Stimulated activated CD4-positive, alpha-beta T cell treated with anti-CD3 and anti-CD28 coated beads, TNF-alpha, amount 100 ng/mL, for 24 hours (primary cell): ENCODE measurements at places on chromosomes 1 and 21.

DNA sequence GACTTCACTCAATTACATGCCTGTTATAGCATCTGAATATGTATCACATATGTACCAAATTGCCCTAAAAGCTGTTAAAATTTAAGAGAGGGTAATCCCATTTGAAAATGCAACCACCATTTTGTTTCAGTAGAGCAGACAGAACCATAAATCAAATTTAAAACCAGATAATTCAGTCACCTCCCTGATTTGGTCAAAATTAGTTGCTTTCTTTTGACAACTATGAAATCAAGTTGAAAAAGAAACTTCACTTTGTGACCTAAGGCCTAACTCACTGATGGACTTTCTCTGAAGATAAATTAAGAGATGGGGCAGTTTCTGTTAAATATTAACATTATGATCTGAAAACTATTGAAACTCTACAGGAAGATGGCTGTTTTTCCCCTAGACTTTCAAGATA, 6.7 kb downstream of the GORAB start:
- no peak for DNase-seq

DNA sequence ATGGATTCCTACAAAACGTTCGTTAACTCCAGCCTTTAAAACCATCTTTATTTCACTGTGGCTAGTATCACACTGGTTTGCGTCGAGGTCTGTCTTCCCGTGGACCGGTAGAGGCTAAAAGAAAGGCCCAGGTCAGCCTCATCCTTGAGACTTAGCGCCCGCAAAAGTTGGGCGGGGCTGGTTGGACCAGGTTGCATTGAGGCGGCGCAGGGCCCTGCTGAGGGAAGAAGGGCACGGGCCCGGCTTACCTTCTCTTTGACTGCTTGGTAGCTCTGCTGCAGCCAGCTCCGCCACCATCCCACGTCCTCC, 455 bp downstream of the BSDC1 start:
- peak; percentile 14 for DNase-seq

DNA sequence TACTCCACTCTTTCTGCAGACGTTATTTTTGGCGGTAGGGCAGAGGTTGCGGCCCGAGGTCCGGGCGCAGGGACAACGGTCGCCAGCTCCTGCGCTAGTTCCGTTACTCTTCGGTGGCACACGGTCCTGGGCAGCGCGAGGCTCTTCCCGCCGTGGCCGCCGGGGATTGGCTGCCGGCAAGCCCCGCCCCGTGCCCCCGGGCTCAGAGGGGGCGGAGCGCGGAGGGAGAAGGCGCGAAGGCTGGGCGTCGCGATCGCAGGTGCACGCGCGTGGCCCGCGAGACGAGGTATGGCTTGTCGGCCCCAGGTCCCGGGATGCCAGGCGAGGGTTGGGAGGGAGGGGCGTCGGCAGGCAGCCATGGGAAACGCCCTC, 518 bp upstream of the SHE start:
- DNase-seq = no peak

DNA sequence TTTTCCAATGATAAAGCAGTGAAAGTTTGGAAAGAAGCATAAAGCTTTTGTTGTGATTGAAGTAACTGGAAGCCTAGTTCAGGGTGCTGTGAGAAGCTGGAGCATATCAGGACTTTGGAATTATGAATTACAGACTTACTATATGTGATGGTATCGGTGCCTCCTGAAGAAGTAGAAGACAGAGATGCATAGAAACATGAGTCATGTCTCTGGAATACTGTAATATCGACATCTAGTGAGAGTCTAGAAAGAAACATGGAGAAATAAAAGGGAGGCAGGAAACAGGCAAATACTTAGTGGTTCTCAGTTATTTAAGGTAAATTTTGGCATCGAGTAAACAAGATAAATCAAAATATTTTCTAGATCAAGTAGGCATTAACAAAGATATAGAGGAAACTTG, 103.0 kb downstream of the CAMTA1 start:
- DNase-seq = no peak

DNA sequence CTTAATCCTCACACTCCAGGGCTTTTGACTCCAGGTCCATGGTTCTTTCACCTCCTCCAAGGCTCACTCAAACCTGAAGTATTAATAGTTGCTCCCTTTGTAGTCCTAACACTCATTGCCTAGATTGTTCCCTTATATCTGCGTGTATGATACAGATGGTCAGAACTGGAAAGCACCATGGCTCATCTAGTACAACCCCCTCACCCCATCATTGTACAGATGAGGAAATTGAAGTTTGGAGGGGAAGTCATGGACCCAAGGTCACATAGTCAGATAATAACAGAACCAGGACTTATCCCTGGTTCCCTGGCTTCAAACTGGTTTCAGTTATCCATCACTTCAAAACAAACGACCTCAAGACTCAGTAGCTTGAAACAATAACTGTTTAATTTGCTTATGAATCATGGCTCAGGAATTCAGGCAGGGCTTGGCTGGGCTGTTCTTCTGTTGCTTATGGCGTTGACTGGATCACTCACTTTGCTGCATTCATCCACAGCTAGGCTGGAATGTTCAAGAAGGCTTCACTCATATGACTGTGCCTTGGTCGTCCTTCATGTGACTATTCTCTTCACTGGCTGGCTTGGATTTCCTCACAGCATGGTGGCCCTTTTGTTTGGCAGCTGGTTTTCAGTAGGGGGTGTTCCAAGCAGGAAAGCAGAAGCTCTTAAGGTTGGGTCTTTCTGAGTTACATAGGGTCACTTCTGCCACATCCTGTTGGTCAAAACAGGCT, 5.0 kb downstream of the NOS1AP start:
- DNase-seq = no peak

GRCh38 chr1:156108664-156109241, 5.8 kb upstream of the LMNA start:
- no peak for DNase-seq

- DNase-seq = no peak
Observed at GRCh38 chr21:45802956-45803617, 159.6 kb downstream of the PCBP3 start.

DNA sequence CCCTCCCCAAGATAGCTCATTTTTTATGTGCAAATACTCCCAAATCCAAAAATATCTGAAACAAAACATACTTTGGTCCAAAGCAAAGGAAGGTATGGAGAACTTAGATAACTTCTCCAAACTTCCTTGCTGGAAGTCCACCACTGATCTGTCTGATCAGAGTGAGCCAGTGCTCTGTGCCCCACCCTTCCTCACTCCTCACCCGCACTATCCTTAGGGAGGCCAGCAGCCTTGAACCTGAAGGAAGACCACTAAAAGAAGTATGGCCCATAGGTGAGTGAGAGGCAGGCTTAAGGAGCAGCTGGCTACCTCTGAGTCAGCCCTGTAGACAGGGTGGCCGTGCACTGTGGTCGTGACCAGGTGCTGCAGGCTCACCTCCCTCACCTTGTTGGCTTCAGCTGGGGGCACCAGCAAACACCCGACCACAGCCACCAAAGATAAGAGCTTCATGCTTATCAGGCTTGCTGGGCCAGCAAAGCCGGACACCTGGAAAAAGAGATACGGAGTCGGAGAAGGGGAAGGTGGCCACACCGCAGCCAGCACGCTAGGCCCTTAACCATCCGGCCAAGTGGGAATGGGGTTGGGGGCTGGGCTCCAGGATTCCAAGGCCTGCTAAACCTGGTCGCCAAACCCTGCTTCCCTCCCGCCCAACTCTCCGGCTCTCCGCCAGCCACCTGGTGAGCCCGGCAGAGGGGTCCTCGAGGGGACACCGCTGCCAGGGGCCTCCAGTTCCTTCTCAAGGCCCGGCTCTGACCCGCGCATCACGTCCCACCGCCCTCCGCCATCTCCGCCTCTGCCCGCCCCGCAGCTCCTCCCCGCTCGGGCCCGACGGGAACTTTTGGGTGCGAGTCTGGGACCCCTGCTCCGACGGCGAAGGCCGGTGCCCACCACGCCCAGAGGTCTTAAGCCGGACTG, 543 bp downstream of the TMEM9 start:
- no peak for DNase-seq
